ENCODE measurements at places on chromosomes 1 and 21.

GRCh38 chr1:12486059-12486341 lies 132.0 kb downstream of the DHRS3 start:
- no peak for DNase-seq

DNA sequence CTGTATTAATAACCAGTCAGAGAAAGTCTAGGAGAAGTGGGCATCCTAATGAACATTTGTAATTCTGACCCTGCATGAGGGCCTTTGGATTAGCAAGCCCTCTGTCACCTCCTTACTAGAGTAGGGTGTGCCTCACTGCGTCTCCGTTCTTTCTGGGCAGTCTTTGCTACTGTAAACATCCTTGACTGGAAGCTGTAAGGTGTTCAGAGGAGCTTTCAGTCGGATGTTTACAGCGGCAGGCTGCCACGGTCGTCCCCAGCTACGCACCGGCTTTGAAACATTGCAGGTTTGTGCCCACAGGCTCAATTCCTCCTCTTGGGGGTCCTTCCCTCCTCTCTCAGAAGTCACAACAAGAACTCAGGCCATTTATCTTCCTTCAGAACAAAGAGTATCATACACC lies 29.4 kb upstream of the KCNQ4 start:
- DNase-seq: no peak

GRCh38 chr1:116489231-116489697 lies 81.6 kb downstream of the CD58 start:
- DNase-seq: peak; percentile 90

GRCh38 chr1:205374210-205375078 lies 17.7 kb upstream of the KLHDC8A start:
- DNase-seq: no peak

DNA sequence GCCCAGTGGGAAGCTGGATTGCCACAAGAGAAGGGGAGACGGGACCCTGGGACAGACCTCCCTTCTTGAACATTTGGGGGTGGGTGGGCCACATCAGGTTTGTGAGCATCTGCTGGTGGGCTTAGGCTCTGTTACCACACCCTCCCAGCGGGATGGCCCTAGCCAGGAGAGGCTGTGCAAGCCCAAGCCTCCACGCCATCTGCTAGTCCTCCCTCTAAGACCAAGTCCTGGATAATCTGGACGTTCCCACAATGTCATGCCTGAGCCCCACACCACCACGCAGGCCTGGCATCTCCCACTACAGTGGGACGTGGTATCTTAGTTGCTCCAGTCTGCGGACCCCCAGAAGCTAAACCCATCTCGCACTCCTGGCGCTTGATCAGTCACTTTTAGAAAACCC lies 3.7 kb upstream of the IBA57 start:
- DNase-seq: no peak

DNA sequence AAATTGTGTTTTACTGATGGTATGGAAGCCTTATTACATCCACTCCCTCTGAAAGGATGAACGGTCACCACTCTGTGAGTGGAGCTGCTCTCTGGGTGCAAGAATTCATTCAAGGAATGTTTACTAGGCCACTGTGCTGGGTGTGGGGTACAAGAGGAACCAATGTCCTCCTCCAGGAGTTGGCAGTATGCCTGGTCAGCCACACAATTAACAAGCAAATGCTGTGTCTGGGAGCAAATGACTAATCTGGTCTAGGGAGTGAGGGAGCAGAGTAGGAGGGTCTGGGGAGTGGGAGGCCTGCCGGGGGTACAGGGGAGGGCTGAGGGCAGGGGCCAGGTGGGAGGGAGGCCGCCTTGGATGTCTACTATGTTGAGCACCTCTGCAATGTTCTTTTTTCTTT lies 27.2 kb upstream of the TDRD10 start:
- peak; percentile 98 for DNase-seq

GRCh38 chr21:32516756-32517649 lies 68.3 kb downstream of the TCP10L start:
- no peak for DNase-seq

GRCh38 chr1:167499106-167499505 lies 19.2 kb downstream of the CD247 start:
- no peak for DNase-seq

DNA sequence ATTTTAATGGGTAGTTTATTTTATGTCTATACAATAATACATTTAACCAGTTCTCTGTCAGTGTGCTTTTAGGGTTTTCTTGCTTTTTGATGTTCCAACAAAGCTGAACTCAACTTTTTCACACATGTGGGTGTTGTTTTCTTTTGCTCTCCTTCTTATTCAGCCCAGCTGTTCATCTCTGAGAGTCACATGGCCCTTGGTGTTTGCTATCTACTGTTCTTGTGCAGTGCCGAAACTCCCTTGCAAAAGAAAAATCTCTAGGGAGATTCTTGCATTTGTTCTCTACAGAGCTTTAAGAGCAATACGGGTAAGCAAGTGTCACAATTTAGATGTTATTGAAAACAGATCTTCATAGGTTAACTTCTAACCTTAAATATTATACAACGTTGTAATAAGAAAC lies 281.1 kb upstream of the CXADR start:
- DNase-seq: no peak

GRCh38 chr1:41418857-41419583 lies 57.8 kb downstream of the FOXO6 start:
- DNase-seq: no peak

GRCh38 chr1:235883261-235883927 lies 16.7 kb upstream of the LYST start:
- peak; percentile 87 for DNase-seq

DNA sequence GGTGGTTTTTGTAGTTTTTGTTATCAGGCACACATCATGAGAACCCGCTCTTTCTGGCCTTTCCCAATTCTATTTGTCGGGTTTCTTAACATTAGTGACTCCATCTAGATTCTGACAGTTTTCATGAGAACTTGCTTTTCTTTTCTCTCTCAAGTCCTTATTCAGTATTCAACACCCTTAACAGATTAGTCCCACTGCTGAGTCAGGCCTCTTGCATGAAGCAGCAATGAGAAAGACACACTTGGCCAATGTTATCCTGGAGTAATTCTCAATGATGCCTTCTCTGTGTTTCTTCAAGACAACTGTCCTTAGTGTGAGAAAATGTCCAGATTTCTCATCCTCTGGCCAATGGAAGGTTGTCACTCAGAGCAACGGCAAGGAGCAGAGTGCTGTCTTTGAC lies 11.3 kb downstream of the FMO2 start:
- no peak for DNase-seq

- no peak for DNase-seq
Measured at GRCh38 chr21:42861848-42862400, 17.4 kb downstream of the WDR4 start.

GRCh38 chr1:60715970-60716369 lies 366.4 kb upstream of the NFIA start:
- no peak for DNase-seq

DNA sequence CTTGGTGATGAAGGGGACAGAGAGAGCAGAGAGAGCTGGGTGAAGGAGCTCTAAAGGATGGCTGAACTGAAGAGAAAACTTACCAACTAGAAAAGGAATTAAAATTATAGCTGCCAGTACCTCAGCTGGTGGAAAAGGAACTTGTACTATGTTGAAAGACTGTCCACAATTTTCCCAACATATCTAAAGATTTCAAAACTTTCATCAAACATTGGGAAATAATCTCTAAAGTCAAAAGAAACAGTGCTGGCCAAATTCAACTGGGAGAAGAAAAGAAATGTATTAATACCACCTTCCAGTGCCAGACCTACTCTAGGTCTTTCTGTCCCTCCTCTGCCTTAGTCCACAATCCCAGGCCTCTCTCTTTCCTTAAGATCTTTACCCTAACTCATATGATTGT lies 6.1 kb downstream of the SMG5 start:
- no peak for DNase-seq

DNA sequence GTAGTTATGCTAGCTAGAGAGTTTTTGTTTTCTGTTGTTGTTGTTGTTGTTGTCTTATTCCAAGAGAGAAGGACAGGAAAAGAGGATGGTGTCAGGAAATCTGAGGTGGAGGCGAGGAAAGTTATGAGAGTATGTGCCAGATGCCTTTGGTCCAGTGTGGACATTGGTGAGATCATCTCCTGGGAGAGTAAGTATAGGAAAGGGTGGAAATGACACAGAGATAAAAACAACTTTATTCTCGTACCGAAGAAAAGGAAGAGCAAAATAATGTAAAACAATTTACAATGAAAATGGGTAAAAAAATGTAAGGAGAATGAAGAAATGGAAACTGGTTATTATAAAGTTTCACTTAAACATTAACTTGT lies 97.4 kb upstream of the ADGRL2 start:
- DNase-seq: no peak

GRCh38 chr1:65688848-65689247 lies 103.8 kb upstream of the PDE4B start:
- DNase-seq: peak; percentile 26

- DNase-seq: no peak
Measured at GRCh38 chr1:19009126-19009881, 52.8 kb upstream of the IFFO2 start.

- DNase-seq: no peak
Measured at GRCh38 chr21:43321111-43321510, 105.8 kb downstream of the SIK1 start.

GRCh38 chr1:223751696-223752095 lies 39.4 kb downstream of the CAPN2 start:
- DNase-seq: no peak

DNA sequence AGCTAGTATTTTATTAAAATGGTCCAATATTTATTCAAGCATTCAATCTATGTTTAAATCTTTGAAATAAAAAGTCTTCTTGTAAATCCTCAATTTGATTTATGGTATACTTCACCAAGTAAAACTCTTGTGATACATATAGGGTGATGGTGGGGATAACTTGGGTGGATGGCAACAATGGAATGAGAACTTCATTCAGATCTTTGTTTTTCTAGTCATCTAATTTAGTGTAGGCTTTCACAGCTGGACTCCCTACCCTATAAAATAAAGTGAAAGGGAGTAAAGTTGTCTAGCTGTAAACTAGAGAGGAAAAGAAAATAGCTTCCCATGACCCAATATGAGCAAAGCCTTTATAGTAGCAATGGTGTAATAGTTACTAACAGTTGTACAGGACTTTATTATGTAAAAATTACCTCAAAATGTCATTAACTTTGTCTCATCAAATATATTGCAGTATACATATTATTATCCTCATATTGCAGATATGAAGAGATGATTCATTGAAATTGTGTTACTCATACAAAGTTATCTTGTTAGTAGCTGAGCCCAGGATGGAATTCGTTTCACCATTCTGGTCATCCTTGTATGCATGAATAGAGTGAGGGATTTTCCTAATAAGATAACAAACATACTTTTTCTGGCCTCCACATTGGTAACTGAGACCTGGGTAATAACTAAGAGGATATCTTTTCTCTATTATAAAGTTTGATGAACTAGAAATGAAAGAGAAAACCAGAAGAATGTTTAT lies 1377.7 kb upstream of the ADGRL4 start:
- no peak for DNase-seq

GRCh38 chr21:17976139-17976538 lies 157.0 kb upstream of the C21orf91 start:
- DNase-seq: no peak

- DNase-seq: no peak
Measured at GRCh38 chr1:12125422-12126355, 41.1 kb upstream of the TNFRSF1B start.

GRCh38 chr1:201185527-201186128 lies 5.0 kb upstream of the IGFN1 start:
- DNase-seq: no peak

GRCh38 chr1:3207217-3207848 lies 138.3 kb downstream of the PRDM16 start:
- DNase-seq: no peak

DNA sequence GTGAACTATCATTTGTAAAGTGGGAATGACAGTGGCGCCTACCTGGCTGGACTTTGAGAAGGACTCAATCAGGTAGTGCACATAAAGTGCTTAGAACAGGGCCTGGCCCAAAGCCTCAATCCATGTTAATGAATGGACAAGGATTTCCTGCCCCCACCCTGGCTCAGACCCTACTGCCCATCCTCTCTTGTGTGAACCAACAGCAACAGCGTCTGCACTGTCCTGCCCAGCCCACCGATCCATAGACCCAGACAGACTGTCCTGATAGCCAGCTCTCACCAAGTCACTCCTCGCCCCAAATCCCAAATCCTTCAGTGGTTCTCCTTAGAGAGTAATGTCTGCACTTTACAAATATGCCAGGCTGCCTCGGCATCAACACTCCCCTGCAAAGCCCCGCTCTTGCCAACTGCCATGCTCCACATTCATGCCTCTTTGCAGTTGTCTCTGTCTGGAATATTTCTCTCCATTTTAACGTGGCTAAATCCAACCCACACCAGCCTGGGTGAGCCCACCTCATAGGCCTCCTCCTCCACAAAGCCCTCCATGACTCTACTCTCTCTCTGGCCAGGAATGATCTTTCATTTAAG lies 157.6 kb upstream of the EDN2 start:
- no peak for DNase-seq

GRCh38 chr1:154548028-154548427 lies 10.4 kb downstream of the UBE2Q1 start:
- no peak for DNase-seq

DNA sequence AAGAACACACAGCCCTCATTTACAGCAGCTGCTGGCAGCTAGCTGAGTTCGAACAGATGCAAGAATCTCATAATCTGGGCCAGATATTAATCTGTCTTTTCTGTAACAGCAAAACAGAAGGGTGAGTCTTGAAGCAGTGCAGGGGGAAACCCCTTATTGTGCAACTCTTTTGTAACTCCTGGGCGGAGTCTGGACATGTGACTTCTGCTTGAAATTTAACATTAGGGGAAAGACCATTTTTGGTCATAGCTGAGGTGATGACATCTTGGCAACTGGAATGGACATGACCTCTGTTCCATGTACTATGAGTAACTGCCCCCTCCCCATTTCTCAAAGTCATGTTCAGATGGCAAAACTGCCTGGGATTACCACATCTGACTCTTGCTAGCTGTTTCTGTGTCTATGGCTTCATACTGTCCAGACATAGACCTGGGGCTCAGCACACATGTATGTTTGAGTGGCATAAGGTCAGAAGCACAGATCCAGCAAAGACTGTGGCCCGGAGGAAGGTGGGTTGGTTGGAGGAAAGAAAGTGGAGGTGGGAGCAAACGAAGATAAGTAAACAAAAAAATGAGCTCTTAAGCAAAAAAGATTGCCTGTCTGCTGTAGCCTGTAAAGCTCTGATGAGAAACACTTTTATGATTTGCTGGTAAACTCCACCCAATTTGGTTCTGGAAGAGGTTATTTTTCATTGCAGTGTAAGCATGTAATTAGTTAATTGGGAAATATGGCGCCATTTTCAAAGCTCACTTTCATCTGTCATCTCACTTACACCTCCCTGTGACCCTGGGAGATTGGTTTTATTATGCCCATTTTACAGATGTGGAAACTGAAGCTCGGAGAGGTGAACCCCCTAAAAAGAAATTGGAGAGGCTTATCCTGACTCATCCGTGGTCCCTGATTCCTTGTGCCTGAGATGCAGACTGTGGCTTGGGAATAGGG lies 26.1 kb downstream of the ETS2 start:
- peak; percentile 75 for DNase-seq

DNA sequence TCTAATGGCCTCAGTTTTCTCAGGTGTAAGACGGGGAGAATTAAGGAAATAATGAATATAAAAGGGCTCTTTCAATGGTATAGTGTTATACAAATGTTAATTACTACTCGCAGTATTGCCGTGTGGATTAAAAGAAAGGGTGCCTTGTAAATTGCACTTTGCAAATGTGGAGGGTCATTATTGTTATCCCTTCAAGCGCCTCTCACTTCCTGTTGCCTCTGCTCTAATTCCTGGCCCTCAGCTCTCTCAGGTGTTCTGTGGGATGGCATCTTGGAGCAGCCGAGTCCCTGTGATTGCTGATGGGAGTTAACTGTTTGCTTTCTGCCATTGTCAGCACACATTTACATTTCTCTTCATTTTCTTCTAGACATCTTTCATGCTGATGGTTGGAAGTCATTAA lies 7.1 kb upstream of the S100A11 start:
- DNase-seq: no peak

All from pons (tissue), 1 donor.